ENCODE measurements at places on chromosomes 3 and 15.

- no peak for DNase-seq
Observed at GRCh38 chr3:119173325-119173724, at the start of gene UPK1B. Gene UPK1B (plus strand): TSS chr3:119173598. CDS start chr3:119186742, 13,144 bp downstream.

GRCh38 chr3:174398761-174399160, 460.4 kb upstream of the NAALADL2 start:
- DNase-seq = no peak

- DNase-seq = peak; percentile 33
Observed at GRCh38 chr3:141279077-141279967, 47.7 kb downstream of the PXYLP1 start.

DNA sequence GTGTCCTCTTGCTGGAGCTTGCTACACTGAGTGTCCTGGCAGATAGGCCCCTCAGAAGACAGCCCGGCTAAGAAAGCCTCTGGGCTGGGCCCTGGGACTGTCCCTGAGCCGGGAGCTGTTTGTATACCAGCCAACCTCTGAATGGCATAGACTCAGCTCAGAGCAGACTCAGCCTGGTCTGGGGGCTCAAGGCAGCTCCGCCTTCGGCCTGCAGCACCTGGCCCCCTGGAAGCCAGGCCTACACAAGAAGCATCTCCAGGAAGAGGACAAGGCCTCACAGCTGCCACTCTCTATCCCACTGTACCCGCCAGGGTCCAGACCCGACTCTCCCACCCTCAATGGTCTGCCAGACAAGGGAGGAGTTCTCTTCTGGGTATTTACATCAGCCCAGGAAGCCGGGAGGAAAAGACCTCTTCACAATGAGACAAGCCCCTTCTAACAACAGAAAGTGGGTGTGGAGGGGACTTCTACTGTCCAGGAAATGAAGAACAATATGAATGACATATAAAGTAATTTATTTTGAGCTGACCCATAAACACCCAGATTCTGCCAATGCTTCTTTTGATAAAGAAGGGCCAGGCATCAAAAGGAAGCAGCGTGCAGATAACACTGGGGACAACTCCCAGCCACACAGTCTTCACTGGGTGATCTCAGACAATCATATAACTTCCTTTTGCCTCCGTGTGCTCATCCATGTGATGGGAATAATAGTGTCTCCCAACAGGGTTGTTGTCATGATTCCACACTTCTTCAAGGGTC, 110.2 kb downstream of the TPRA1 start:
- no peak for DNase-seq

DNA sequence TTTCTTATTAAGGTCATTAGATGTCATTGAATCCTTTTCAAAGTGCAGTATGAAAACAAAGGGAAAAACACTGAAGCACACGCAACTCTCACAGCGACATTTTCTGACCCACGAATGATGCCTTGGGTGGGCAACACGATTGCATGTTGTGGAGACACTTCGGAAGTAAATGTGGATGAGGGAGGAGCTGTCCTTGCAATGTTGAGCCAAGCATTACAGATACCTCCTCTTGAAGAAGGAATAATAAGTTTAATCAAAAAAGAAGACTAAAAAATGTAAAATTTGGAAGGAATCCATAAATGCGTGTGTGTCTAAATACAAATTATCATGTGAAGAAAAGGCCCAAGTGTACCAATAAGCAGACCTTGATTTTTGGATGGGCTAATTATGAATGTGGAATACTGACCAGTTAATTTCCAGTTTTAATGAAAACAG, 16.9 kb downstream of the THBS1 start:
- DNase-seq = peak; percentile 56

DNA sequence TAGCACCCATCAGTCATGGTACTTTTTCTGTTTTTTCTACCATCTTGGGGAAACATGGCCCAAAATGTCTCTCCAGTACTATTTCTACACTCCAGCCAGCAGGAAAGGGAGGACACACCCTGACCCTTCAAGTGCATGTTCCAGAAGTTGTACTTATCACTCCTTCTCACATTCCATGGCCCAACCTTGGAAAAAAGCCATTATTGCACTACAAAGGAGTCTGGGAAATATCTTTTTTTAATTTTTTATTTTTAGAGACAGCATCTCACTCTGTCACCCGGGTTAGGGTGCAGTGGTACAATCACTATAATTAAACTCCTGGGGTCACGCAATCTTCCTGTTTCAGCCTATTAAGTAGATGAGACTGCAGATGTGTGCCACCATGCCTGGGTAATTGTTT, 100.0 kb upstream of the PPP2R3A start:
- DNase-seq = no peak

DNA sequence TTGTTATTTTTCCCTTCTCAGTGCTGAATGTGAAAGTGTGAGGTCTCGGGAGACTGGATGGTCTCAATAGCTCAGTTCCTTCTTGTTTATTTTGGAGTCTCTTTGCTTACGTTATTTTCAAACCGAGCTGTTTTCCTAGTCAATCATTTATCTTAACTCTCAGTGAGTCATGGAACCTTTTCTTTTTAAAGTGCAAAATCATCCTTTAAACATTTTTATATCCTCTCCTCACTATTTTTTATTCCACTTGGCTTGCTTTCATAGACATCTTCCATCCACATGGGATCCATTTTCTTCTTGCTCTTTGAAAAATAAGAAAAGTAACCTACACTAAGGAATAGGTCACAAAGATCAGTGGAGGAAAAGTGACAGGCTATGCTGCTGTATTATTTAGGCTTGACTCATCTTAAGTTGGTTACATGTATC, 497.8 kb downstream of the NAALADL2 start:
- DNase-seq = no peak

- peak; percentile 46 for DNase-seq
Observed at GRCh38 chr15:69126054-69126469, 34.4 kb upstream of the GLCE start.

DNA sequence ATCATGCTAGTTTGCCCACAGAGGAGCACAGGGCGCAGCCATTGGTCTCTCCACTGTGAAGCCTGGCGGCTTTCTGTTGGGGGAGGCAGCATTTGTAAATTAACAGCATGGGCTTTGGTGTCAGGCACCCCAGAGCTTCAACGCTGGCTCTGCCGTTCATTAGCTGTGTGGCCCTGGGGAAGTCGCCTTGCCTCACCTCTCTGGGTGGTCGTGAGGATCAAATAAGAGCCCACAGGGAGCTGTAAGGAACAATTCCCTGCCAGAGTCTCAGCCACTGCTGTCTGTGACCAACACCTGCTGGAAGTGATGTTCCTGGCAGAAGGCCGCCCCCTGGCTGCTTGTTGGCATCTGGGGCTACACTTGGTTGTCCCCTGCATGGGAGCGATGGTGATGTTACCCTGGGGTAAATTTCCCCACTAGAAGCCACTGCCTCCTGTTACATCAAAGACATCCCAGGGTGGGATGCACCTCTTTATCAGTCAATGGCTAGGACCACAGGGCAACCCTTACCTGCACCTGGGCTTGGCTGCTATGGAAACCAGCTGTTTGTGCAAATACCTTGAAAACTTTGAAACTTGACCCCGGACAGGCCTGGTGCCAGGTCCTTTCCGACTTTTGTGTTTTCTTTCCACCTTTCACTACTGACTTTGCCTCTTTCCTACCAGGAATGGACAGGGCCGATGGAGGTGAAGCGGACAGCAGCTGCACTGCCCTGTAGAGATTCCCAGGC, 36.9 kb downstream of the DNASE1L3 start:
- peak; percentile 24 for DNase-seq

Measured in Daoy (cell line).